CD4-positive, alpha-beta T cell treated with Interleukin-1 beta for 1 hour (primary cell): ENCODE measurements at places on chromosomes 3 and 15.

DNA sequence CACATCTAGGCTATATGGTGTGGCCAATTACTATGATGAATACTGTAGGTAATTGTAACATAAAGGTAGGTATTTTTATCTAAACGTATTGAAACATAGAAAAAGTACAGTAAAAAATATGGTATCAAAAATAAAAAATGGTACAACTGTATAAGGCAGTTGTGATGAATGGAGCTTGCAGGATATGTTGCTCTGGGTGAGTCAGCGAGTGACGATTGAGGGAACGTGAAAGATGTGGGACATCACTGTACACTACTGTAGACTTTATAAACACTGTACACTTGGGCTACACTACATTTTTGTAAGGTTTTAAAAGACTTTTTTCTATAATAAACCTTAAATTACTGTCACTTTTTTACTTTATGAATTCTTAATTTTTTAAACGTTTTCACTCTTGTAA is 10.3 kb downstream of the CTNNB1 start:
- DNase-seq = no peak

DNA sequence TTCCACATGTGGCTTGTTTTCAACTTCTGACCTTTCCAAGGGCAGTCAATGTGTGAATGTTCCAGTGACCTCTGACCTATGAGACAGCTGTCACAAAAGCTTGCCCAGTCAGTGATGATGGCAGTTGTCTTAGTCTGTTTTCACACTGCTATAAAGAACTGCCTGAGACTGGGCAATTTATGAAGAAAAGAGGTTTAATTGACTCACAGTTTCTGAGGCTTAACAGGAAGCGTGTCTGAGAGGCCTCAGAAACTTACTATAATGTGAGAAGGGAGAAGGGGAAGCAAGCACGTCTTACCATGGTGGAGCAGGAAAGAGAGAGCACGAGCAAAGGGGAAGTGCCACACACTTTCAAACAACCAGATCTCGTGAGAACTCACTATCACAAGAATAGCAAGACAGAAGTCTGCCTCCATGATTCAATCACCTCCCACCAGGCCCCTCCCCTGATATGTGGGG is 95.6 kb downstream of the ECT2 start:
- DNase-seq = no peak

DNA sequence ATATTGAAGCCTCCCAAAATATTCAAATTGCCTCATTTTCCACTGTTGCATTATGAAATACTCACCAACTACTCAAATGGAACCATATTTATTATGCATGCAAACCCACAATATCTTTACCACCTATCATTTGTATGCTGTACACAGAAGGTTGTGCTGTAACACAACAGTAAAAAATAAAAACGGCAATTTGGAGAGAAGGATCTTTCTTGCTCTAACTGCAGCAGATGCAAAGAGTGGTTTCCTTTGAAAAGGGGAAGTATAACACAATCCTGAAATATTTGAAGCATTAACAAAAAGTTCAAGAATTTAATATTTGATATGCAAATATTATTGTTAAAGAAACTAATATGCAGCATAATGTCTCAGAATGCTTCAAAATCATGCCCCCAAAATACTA is 244.5 kb upstream of the SUCLG2 start:
- no peak for DNase-seq

- no peak for DNase-seq
Measured at GRCh38 chr3:132507657-132508056, 89.4 kb upstream of the ACKR4 start.

DNA sequence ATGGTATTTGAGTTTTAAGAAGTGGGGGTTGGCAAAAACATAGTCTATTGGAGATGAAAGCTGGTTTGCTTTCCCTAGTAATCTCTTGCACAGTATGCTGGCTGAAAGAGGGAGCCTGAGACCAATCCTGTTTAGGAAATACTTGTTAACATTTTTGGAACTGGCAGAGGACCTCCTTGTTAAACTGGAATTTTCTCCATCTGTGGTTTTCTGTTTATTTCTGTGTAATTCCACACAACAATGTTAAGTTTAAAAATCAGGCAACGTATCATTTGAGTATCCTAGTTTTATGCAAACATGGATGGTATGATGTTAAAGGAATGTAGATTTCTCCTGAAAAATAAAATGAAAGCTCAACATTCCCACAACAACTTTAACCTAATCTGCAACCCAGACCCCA is 536.0 kb upstream of the TBL1XR1 start:
- DNase-seq = no peak
